Right atrium auricular region (tissue), 2 donors: ENCODE measurements at places on chromosomes 1 and 21. TPM values are rescaled to one million over a fixed set of nuclear protein-coding genes. Genes with fewer than 3 reads are reported as not detected.

GRCh38 chr1:1136547-1137230, 20.8 kb upstream of the C1orf159 start:
- no peak for DNase-seq

The DIPK1A gene
- 7.9 TPM for total RNA-seq

The GSTM4 gene
- total RNA-seq, result 24.6 TPM

DNA sequence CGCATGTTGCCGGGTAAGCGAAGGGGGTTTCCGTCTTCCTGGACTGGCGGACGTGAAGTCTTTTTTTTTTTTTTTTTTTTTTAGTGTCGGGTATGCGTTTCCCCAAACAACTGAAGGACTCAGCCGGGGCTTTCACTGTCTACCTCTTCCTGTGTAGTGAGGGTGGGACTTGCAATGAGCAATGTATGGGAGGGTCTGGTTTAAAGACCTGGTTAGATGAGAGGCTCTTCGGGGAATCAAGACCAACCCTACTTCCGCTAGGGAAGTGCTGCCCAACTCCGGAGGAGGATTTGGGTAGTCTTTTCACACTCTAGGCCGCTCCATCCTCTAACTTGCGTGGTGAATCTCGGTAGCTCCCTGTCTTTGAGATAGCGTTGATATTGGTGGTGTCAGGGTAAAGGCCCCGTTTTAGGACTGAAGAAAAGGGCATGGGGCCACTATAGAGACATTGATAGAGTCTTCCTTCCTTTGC, 754 bp downstream of the PRRC2C start:
- DNase-seq, result no peak

- no peak for DNase-seq
Observed at GRCh38 chr1:47208374-47208850, 18.6 kb upstream of the PDZK1IP1 start.

DNA sequence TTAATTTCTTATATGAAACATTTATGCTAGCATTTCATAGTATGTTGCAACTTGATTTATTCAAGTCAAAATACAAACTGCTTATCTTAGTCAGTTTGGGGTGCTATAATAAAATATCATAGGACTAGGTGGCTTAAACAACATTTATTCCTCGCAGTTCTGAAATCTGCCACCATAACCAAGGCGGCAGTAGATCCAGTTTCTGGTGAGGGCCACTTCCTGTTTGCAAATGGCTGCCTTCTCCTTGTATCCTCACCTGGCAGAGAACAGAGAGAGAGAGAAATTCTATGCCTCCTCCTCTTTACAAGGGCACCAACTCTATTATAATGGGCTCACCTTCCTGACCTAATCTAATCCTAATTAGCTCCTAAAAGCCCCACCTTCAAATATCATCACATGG, 76.1 kb upstream of the RGS2 start:
- DNase-seq, result no peak

The TGFBR3 gene
- 40.5 TPM for total RNA-seq

DNA sequence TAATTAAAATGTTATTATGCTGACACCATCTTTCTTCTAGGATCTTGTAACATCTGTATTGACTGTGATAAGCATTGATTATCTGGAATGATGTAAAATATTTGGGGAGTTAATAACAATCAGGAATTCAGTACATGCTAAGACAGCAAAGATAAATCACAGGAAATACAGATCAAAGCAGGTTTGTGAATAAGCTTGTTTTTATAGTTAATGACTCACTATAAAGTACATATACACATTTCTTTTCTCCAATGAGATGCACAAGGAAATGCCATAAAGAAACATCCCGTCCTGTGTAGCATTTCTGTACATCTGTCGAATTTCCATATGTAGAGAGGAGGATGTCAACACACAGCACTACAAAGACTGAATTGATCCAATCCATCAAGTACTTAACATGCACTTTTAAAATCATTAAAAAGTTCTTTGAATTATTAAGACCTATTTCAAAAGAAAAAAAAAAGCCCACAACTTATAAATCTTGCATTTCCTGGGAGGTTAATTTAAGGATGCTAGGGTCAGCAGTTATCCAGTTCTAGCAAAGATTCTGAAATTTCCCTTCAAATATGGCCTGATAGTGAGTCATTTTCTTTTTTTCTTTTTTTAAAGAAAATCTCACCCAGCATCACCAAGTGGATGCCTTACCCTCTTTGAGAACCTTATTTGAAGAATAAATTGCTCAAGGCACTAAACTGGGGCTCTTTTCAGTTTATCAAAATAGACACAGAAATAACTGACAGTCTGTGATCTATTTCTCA, 243.2 kb upstream of the NR5A2 start:
- no peak for DNase-seq

The SPAG17 gene
- not detected for total RNA-seq

DNA sequence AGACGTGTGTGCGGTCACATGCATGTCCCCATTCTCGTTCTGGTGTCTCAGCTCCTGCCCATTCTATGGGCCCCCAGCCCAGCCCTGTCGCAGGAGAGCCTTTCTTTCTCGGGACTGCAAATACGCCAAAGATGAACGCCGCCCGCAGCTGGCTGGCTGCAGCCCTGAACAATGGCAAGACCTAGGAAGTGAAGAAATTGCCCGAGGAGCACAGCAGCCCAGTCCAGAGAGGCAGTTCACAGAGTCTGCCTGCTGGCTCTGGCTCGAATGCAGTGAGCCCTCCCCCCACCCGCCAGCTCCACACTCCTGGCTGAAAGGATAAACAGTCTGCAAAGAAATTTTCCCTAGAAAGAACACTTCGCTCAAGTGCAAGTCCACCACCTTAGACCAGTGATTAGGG, 23.3 kb downstream of the PAX7 start:
- no peak for DNase-seq

GRCh38 chr1:146036965-146037646, 15.6 kb upstream of the HJV start:
- DNase-seq, result peak; percentile 92

- no peak for DNase-seq
Observed at GRCh38 chr1:207897188-207897587, 13.7 kb downstream of the CD34 start.

GRCh38 chr1:234069760-234070159, 165.3 kb downstream of the SLC35F3 start:
- DNase-seq, result no peak

DNA sequence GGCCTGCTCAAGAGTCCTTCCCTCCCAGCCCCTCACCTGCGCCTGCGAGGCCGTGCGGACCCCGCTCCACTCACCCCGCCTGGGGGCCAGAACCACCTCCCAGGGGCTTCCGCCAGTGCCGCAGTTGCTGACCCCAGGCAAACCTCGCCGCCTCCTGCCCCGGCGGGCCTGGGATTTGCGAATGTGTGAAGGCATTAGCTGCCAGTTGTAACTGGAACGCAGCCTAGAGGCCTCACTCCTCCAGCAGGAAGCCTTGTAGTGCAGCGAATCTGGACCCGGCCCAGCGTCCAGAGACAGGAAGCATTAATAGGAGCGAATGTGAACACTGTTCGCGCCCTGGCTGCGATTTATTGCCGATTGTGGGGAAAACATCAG, 140.9 kb upstream of the ARHGEF16 start:
- peak; percentile 93 for DNase-seq

The STYXL2 gene
- 148 TPM for total RNA-seq

DNA sequence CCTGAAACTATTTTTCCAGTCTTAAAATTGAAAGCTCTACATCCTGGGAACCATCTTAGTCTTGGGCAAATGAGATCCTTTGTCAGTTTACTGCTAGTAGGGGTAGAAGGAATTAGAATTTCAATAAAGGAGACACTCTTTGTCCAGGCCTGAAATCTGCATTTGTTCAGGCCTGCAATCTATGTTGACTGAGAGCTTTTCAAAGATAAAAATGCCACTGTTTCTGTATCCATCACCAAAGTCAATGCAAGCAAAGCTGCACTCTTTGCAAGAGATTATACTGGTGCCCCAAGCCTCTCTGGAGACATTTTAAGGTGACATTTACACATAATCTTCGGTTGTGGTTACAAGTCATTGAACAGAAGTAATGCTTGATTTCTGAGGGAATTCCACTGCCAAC, 135.7 kb downstream of the CTH start:
- DNase-seq, result no peak

- DNase-seq, result no peak
Observed at GRCh38 chr1:24609949-24610517, 33.1 kb upstream of the SRRM1 start.

DNA sequence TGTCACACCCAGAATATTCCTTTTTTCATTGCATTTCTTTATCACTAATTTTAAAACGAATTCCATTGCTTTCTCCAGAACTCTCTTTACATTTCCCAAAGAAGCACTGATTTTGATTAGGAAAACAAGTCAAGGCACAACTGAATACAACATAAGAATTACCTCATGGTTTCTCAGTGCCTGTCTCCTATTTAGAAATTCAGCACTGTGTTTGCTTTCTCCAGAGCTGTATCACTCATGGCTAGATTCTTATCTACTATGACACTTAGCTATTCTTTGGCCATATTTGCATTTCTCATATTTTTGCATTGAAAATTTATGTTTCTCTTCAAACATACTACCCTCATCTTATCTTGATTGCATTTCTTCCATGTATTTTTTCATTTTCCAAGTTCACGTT, 1402.0 kb downstream of the MRPL39 start:
- DNase-seq, result no peak

DNA sequence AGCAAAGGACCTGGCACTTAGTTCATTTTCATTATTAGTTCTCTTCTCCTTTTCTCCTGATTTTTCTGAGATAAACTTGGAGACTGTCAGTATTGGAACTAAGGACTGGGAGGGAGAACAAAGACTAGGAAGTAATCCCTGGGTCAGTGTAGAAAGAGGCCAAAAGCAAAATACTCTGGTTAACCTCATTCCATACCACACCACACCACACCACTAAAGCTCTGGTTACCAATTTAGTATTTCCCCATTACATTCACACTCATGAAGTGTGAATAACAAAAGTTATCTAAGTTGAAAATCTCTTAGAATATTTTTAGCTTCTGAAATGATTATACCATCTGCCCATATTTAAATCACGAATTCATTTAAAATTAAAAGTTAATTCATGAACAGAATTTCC, 68.9 kb upstream of the DMRTA2 start:
- DNase-seq, result no peak

GRCh38 chr1:157838966-157839365, 2.6 kb downstream of the CD5L start:
- DNase-seq, result no peak
